ENCODE measurements at places on chromosomes 11 and 22.

DNA sequence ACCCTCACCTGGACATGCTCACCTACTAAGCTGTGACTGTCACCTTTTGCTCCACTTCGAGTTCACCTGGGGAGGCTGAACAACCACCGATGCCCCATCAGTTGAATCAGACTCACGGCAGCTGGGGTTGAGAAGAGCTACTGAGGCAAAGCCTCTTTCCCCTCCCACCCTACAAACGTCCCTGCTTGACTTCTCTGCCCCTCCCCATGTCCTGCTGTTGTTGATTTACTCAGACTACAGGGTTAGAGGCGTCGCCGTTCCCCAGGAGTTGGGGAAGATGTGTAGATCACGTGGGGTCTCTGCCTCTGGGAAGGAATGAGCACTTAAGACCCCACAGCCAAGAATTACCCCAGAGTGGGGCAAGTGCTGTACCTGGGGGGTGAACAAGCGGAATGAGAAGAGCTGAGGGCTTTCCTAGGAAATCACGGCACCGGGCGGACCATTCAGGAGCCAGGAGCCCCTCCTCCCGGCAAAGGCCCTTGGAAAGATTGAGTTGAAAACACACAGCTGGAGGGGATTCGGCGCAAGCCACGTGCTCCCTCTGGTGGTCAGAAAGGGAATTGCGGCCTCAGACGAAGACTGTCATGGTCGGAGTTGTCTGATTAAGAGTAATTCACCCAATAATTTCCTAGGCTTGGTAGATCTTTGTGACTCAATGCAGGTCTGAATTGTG lies 7.0 kb downstream of the FXYD2 start:
- DNase-seq = peak; percentile 98

DNA sequence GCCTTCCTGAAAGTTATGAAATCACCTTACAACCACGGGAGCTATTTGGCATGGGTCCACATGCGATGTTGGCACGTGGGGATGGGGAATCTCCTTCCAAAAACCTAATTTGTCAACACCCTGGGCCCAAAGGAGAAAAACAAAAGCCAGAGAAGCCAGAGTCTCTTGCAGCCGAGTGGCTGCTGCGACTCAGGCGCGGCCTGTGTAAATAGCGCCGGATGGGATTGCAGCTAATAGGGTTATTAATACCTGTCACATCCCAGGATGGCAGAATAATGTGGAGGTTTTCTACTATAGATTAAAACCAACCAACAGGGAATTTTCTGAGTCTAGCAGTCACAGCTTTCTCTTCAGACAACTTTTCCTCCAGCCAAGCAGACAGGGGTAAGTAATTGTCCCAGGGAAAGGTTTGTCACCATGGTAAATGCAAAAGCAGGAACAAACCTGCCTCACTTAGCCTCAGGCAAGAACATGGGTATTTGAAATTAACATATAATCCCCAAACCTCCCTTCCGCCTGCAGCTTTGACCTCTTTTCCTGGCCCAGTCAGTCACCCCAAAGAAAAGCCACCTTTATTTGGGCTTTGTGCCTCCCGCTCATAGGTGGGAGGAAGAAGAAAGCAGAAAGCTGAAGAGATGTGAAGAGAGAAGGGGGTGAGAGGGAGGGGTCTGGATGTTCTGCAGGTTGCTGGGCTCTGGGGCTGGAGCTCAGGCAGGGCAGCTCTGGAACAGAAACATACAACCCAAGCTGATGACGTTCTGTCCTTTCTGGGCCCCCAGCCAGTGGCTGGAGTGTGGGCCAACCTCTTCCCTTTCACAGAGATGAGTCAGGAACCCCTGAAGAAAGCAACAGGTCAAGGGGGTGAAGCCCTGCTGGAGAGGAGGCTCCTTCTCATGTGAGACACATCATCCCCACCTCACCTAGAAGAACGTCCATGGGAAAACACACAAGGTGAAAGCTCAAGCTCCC lies 376.5 kb downstream of the NXPE2 start:
- DNase-seq = no peak

GRCh38 chr22:19019679-19020032 lies 83.6 kb upstream of the PRODH start:
- DNase-seq = no peak

GRCh38 chr11:75023446-75024067 lies 34.8 kb downstream of the NEU3 start:
- DNase-seq = no peak

- DNase-seq = peak; percentile 51
Observed at GRCh38 chr22:39135092-39135896, 17.2 kb downstream of the CBX7 start.

DNA sequence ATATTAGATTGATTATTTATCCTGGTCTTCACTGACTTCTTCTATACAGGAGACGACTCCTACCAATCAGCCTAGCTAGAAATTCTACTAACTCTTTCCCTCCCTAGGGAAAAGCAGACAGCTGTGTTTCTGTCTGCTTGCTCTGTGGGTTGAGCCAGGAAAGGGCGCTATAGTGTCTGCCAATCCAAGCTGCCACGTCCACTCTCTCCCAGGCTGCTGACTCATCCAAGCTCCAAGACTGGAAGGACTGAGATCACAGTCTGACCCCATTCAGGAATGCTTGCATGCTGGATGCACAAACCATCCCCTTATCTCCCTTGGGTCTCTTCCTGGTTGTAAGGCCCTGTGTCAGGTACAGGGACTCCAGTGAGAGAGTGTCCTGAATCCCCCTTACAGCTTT lies 955.6 kb downstream of the OPCML start:
- DNase-seq = no peak

DNA sequence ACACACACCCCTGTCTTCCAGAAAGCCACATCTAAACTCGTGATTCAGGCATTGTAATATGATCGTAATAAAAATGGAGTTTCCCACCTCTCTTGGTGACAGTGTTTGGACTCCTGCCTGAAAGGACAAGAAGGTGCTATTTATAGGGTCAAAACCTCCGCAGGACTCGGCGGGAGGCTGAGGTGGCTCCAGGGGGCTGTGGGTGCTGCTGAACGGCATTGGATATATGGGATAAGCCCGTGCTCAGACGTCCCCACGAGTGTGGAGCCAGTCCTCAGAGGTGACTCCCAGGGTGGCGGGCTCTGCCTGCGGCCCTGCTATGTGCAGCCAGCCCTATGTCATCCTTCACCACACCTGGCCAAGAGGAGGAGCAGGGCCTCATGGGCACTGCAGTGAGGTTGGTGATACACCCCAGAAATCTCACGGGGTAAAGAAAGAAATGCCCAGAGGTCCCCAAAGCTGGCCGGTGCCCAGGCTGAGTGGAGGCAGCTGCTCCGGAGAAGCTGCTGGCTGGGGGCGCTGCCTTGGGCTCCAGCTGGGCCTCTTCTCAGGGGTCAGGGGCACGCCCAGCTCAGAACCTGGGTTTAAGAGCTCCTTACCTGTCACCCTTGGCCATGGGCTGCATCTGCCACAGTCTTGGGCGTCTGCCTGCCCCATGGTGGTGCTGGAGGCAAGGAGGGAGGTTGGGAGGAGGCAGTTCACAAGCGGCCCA lies 5.1 kb upstream of the OSBPL5 start:
- no peak for DNase-seq

DNA sequence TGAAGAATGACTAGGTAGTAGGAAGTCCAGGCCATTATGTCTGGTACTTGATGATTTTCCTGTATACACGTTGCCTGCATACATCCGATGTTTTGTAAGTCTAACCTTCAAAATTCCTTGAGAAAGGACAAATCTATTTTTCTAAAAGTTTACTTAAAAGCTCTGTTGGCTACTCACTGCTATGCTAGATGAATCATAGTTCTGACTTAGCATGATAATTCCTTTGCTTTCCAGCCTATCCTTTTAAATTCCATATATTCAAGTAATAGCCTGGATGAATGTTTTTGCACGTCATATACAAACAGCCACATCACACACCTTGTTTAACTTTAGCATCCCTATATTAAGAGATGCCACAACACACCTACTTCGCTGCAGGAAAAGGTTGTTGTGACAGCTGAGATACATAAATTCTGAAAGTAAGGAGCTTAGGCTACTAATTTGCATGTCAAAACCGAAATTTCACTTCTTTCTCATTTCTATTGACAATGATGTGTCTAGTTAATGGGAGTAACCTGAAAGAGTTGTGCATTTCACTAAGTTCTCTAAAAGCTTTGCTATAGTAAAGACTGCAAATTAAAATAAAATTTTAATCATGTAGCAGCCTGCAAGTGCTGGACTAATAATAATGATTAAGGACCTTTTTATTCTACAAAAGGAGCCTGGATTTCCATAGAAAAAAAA lies 1116.4 kb downstream of the JRKL start:
- no peak for DNase-seq

GRCh38 chr11:32529994-32530588 lies 53.5 kb upstream of the EIF3M start:
- DNase-seq = no peak

GRCh38 chr11:30823119-30823518 lies 237.0 kb upstream of the MPPED2 start:
- no peak for DNase-seq

DNA sequence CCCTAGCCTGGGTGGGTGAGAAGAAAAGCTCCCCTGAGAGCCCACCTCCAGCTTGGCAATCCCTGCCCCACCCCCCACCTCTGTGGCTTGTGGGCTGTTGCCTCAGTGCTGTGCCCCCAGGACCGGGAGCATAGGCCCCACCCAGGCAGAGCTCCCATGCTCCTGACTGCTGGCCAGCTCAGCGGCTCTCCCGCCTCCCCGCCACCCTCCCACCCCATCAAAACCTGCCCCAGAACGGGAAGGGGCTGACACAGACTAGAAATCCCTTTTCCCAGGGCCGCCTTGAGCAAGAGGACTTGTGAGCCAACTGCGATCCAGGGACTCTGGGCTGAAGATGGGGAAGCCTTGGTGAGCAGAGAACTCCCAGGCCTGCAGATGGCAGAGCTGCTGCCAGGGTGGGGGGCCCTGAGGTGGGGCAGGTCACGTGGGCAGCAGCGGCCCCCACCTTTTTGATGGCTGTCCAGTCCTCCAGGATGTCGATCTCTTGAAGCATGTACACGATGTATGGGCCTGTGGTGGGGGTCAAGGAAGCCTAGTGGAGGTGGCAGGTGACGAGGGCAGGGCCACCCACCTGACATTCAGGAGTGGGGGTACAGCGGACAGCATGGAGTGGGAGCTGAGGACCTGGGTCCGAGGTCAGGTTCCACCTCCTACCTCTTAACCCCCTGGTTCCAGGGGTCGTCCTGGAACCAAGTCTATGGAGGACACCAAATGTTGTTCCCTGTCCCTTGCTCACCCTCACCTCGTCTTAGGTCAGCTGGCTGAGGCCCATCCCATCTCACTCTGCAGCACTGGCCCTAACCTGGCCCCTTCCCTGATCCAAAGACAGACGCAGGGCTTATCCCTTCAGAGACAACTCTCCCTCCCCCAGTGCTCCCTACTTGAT lies 2.3 kb upstream of the RIN1 start:
- peak; percentile 2 for DNase-seq

DNA sequence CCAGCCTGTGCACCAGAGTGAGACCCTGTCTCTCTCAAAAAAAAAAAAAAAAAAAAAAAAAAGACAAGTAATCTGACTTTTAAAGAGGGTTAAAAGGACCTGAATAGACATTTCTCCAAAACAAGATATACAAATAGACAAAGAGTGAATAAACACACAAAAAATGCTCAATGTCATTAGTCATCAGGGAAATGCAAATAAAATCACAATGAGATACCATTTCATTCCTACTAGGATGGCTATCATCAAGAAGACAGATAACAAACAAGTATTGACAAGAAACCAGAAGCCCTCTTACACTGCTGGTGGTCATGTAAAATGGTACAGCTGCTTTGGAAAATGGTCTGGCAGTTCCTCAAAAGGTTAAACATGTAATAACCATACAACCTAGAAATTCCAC lies 4.1 kb downstream of the RIC3 start:
- DNase-seq = no peak

DNA sequence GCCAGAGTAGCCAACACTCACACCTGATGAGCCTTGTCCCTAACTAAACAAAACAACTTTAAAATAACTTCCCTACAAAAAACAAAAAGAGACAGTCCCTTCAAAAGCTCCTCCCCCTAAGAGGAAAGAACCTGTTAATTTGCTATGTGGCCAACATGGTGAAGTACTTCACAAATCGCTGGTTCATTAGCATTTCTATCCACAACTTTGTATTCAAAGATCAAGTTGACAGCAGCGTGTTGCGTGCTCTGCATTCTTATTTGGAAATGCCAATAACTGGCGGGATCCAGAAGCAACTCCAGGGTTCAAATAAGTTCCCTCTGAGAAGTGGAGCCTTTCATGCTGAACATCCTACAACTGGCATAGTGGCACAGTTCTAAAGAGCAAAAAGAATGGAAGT lies 48.6 kb downstream of the CADM1 start:
- DNase-seq = no peak

GRCh38 chr11:67351275-67352005 lies 1.9 kb downstream of the POLD4 start:
- peak; percentile 72 for DNase-seq

DNA sequence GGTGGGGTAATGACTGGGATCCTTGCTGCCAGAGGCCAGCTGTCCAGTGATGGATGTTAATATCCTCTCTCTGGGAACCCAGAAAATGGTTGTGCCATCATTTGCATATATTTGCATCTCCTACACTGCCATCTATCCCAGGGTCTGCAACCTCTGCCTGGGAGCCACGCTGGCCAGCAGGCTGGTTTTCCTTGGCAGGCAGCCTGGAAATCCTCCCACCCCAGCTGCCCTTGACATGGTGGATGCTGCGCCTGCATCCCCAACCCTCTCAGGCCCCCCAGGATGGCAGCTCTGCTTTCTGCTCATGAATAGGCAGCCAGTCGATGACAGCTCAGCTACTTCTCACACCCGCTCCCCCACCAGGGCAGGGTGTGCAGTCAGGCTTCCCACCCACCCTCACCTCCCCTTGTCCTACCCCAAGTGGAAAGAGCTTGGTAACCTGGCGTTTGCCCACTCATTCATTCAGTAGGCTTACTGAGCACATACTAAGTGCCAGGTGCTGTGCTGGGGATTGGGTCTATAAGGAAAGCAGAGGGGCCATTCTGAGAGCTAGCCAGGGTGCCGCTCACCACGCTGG lies 202.5 kb downstream of the TRIM29 start:
- DNase-seq = no peak

DNA sequence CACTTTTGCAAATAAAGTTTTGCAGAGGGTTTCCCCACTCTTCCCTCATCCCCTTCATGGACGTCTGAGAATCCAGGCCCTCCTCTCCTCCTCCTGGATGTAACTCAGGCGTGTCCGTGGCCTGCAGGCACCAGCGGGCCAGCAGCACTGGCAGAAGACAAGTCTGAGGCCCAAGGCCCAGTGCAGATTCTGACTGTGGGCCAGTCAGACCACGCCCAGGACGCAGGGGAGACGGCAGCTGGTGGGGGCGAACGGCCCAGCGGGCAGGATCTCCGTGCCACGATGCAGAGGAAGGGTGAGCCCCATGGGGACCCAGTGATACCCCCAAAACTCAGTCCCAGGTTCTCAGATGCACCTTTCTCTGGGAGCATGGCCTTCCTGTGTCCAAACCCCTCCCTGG lies 14.4 kb downstream of the TUB start:
- no peak for DNase-seq

GRCh38 chr11:61882879-61883278 lies 8.5 kb downstream of the FADS3 start:
- DNase-seq = no peak

DNA sequence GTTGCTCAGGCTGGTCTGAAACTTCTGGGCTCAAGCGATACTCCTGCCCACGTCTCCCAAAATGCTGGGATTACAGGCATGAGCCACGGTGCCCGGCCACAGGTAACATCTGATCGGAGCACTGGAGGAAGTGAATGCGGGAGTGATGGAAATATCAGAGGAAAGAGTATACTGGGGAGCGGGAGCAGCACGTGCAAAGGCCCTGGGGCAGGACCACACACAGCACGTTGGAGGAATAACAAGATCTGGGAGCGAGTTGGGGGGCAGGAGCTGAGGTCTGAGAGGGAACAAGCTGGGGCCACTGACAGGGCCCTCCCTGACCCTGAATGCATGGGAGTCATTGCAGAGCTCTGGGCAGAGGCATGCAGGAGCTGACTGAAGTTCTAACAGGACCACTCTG lies 70.7 kb downstream of the NFAM1 start:
- no peak for DNase-seq
